Astrocyte of the cerebellum (primary cell): ENCODE measurements at places on chromosomes 12 and 14.
A peak's percentile ranks its signal among the peaks of the same experiment; 100 is the strongest.

DNA sequence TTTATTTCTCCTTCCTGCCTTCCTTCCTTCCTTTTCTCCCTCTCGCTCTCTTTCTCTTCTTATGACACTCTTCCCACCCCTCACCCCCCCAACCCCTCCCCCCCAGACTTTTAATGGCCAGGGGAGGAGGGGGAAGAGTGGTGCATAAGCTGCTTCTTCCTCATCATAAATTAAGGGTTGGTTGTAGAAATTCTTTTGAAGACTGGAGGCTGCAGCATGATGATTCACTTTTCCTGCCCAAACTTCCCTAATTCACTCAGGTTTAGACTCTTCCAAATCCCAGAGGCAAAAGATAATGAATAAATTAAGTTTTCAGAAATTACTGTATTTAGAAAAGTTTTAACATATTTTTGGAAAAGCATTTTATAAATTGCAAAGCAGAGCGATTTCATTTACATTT lies 58.2 kb downstream of the GRIP1 start:
- no peak for DNase-seq

GRCh38 chr12:102948941-102949352 lies 8.5 kb upstream of the ASCL1 start:
- peak; percentile 23 for DNase-seq

DNA sequence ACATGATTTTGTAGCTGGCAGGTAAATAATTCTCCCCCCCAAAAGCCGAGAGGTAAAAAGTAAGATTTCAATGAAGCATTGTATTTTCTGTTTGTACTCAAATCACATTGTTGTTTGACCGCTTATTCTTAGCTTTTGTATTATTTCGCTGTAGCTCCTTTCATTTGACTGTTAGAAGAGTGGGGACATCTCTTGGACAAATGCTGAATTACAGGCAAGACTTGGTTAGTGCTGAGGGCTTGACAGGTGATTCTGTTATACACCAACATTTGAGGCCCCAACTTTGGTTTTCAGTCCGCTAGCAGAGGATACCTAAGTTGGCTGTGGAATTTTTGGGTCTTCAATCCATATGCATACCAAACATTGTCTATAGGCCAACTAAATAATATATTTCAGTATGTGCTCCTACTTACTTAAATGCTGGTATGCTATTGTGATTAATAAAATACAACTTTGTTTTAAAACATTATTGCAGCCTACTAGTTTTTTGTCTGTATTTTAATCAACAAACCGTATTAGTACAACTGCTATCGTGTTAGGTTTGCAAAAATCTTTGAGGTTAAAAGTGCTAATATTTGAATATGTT lies 102.2 kb downstream of the ERC1 start:
- peak; percentile 57 for DNase-seq

DNA sequence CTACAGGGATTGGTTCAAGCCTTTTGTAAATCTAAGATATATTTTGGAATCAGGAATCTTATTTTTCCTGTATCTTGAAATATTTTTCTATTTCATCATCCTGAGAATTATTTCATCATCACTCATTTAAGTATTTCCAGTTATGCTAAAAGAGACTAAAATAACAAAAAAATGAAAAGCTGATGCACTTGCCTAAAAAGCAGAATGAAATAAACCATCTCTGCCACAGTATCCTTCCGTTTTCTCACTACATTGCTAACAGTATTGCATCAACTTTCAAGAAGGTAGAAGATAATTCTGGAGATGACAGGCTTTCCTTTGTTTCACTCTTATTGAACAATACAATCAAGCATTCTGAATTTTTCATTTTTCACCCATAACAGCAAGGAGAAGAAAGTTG lies 31.1 kb upstream of the EIF5 start:
- DNase-seq: no peak

- DNase-seq: no peak
These were observed 583.4 kb downstream of the VRK1 start for GRCh38 chr14:97380539-97380941.

DNA sequence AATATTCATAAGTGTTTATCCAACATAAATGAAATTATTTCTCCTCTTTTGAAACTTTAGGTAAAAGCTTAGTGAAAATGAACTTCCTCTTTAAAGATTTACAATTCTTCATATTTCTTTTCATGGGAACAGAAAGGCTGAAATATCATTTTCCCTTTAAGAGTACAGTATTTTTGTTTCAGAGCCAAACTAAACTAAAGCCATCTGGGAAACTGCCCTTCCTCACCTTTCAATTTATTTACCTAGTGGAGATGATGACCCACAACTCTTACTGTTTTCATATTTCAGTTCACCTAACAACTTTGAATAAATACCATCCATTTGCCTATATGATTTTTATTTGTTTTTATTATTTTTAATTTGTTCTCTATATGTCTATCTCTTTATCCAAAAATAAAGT lies 105.4 kb downstream of the ALX1 start:
- no peak for DNase-seq

- DNase-seq: no peak
These were observed 23.0 kb downstream of the ATF7 start for GRCh38 chr12:53603196-53603595.

DNA sequence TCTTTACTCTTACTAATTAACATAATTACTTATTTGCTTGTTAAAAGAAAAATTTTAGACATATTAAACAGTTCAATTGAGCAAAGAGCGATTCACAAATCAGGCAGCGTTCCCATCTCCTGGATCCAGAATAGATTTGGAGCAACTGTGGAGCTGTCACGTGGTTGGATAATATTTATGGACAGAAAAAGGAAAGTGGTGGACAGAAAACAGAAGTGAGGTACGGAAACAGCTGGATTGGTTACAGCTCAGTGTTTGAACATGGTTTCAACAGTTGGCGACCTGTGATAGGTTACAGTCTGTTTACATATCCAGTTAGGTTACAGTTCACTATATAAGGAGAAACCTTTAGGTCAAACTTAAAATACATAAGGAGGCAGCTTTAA lies 19.7 kb upstream of the FAM234B start:
- no peak for DNase-seq

DNA sequence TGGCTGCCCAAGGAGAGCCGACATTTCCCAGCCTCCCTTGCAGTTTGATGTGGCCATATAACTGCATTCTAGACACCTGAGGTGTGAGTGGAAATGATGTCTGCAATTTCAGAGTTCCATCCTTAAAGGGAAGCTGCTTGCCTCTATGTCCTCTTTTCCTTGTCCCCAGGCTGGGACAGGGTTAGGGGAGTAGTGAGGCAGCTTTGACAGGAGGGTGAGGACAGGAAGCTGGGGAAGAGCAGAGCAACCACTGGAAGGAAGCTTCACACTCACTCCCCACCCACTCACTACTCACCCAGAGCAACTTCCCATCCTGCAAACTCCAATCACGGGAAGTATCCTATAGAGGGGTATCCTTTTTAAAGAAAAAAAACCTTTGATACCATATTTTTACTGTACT lies 28.9 kb upstream of the LTA4H start:
- no peak for DNase-seq

GRCh38 chr12:57479376-57480115 lies at the start of gene ARHGAP9:
Gene ARHGAP9 (minus strand): TSS chr12:57479866. CDS start chr12:57479406, 460 bp downstream.
- DNase-seq: no peak

- DNase-seq: no peak
These were observed 67.5 kb upstream of the DAAM1 start for GRCh38 chr14:59120921-59121320.

GRCh38 chr12:105843986-105844760 lies 294.6 kb downstream of the NUAK1 start:
- DNase-seq: no peak

DNA sequence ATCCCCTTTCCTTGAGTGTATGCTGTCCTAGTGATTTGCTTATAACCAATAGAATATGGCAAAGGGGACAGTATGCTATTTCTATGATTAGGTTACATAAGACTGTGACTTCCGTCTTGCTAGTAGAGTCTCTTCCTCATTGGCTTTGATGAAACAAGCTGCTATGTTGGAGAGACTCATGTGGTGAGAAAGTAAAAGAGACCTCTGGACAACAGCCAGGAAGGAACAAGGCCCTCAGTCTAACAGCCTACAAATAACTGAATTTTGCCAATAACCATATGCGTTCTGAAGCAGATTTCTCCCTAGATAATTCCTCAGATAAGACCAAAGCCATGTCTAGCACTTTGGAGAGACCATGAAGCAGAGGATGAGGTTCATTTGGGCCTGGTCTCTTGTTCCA lies 134.5 kb upstream of the NAV3 start:
- no peak for DNase-seq

- no peak for DNase-seq
These were observed 5.1 kb downstream of the RTL1 start for GRCh38 chr14:100898465-100898864.

GRCh38 chr12:14952299-14952921 lies 9.0 kb downstream of the ARHGDIB start:
- peak; percentile 63 for DNase-seq

GRCh38 chr14:58760121-58760520 lies 122.4 kb downstream of the DACT1 start:
- no peak for DNase-seq

- DNase-seq: no peak
These were observed 43.3 kb downstream of the NCKAP5L start for GRCh38 chr12:49784756-49785409.

GRCh38 chr12:41743835-41744234 lies 400.8 kb downstream of the GXYLT1 start:
- DNase-seq: no peak
